T-helper 17 cell (primary cell): ENCODE measurements at places on chromosomes 7 and 10. TPM values are rescaled to one million over a fixed set of nuclear protein-coding genes. Genes with fewer than 3 reads are reported as not detected.

The PRKG1 gene
- total RNA-seq: 4.1 TPM

The TAS2R4 gene
- total RNA-seq: 0.50 TPM

The CYREN gene
- 23.2 TPM for total RNA-seq

The EIF3B gene
- 176 TPM for total RNA-seq

The NXPH1 gene
- total RNA-seq: not detected

The GLCCI1 gene
- total RNA-seq: 44.5 TPM

The DNMBP gene
- total RNA-seq: 2.1 TPM

The PRF1 gene
- total RNA-seq: 18.0 TPM

The AOAH gene
- total RNA-seq: 2.6 TPM

The OR6V1 gene
- total RNA-seq: not detected

The RNF32 gene
- total RNA-seq: 1.7 TPM

The C10orf95 gene
- total RNA-seq: not detected

The ANKMY2 gene
- total RNA-seq: 6.8 TPM

The PLAU gene
- total RNA-seq: not detected

The DGKI gene
- 0.26 TPM for total RNA-seq

The ELN gene
- not detected for total RNA-seq

The NODAL gene
- not detected for total RNA-seq

The RALA gene
- total RNA-seq: 27.1 TPM

The KCNMA1 gene
- not detected for total RNA-seq

The AKR1D1 gene
- total RNA-seq: not detected

The LRMDA gene
- total RNA-seq: not detected

The BICC1 gene
- total RNA-seq: not detected
